Colonic mucosa (tissue), 4 donors: ENCODE measurements at places on chromosomes 3 and 15. TPM values are rescaled to one million over a fixed set of nuclear protein-coding genes. Genes with fewer than 3 reads are reported as not detected.

SLC22A13 gene
- 1.1 TPM for total RNA-seq

- DNase-seq: no peak
Measured at GRCh38 chr15:68190048-68190447, 15.1 kb downstream of the CALML4 start.

DUOXA2 gene
- 30.2 TPM for total RNA-seq

DNA sequence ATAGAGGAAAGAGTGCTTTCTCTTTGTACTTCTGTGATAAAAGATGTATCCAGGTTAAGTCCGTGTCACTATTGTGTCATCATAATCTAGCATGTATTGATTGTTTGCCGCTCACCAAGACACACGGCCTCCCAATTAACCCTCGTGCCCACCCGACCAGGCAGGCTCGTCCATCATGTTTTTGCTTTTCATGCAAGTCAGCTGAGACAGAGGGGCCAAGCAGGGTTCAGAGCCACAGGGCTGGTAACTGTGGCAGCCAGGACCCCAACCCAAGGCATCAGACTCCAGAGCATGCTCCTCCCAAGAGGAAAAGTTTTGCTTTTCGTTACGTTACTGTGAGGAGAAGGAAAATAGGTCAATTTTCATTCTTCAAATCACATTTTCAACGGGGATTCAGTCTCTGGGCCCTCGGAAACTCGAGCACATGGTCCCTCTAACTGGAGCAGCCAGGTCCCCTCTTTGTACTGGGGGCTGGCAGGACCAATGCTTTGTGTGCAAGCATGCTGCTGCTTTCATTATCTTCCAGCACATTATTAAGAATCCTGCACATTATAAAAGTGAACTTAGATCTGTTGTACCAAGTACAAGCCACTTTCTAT lies 161.1 kb upstream of the TOPAZ1 start:
- no peak for DNase-seq

DNA sequence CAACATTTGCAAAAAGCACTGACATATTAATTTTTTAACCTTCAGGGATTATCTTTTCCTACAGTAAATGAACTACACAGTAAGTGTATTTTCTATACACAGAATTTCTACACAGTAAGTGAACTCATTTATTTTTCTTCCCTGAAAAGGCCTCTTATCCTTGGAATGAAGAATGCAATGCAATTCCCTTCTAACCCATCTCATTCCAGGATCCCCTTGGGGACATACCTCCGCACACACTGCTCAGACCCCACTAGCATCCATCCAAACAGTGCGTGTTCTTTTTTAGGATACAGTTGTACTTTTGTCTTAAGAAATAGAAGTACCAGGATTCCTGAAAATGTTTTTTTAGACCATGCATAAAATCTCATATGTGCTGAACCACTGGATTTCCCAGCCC lies 152.8 kb downstream of the UACA start:
- no peak for DNase-seq

SRGAP3 gene
- 6.1 TPM for total RNA-seq

DNA sequence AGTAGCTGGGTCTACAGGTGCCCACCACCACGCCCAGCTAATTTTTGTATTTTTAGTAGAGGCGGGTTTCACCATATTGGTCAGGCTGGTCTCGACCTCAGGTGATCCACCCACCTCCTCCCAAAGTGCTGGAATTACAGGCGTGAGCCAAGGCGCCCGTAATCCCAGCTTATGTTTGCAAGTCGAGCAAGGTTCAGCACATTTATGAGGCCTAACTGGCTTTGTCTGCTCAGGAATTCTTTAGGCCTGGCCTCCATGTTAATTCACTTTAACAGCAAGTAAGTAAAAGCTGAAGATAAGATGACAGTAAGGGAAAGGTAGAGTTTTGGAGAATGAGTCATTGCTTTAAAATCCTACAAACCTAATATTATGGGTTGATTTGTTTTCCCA lies 24.6 kb downstream of the SIDT1 start:
- DNase-seq: peak; percentile 75

SI gene
- 66.1 TPM for total RNA-seq

DNA sequence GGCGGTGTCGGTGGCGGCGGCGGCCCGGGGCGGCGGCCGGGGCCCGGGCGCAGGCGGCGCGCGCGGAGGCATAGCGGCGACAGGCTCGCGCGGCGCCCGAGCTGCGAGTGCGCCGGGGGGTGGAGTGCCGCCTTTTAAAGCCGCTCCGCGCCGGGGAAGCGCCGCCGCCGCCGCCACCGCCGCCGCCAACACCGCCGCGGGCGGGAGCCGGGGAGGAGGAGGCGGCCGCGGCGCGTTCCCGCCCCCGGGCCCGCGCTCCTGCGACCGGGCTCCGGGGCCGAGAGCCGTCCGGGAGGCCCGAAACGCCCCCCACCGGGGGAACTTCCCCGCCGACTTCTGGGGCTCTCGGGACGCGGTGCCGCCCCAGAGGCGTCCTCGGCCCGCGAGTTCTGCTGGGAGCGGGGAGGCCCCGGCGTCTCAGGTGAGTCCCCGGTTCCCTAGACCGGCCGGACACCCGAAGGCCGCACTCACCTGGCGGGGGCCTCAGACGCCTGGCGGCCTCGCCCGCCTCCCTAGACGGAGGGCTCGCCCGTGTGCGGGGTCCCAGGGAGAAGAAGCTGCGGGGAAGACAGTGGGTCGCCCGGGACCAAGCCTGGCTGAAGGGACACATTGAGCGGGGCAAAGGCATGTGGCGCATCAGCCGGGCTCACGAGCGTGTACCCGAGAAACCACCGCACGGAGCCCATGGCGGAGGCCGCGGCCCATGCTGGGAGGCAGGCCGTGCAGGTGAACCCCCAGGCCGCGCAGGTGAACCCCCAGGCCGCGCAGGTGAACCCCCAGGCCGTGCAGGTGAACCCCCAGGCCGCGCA lies at the start of gene PCSK6:
TSS of gene PCSK6 (minus strand) at position 109 of the 809 bp plus-strand sequence. CDS start at position 72, 37 bp downstream.
- DNase-seq: peak; percentile 52

- DNase-seq: peak; percentile 67
Measured at GRCh38 chr15:63396152-63396928, 14.7 kb upstream of the CA12 start.

AGBL1 gene
- 0.24 TPM for total RNA-seq

GRCh38 chr3:46209053-46209452 lies 940 bp upstream of the CCR1 start:
- DNase-seq: no peak

DNA sequence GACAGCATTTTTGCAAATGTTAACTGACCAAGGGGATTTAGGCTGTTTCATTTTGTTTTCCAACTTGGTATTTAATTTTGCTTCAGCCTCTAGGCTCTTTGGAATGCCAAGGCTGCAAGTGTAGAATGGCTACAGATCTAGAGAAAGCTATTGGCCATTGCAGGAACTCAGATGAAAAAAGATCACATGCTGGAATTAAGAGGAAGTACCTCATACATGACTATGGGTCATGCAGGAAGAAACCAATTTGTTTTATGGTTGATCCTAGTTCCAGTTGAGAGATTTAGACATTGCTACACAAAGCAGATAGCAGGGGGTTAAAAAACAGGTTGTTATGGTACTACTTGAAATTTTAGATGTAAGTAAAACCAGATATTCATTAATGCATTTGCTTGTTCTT lies 12.7 kb upstream of the CLDN16 start:
- DNase-seq: no peak

FAM107A gene
- 5.1 TPM for total RNA-seq

CDHR4 gene
- not detected for total RNA-seq

DNA sequence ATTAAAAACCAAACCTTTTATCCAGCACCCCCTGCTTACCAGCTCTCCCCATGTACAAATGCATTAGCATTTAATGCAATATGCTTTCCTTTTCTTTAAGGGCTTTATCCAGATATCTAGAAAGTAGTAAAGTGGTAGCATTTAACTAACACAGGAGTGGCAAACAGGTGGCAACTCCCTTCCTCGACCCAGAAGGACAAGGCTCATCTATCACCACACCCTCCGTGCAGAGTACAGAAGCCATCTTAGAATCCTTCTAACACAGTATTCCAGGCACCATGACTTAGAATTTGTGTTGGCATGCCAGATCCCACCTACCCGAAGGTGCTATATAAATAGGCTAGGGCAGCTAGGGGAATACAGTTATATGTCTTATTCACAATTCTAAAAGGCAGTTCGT lies 148.6 kb upstream of the NSMCE3 start:
- DNase-seq: no peak

- peak; percentile 73 for DNase-seq
Measured at GRCh38 chr3:128497305-128498126, 4.5 kb upstream of the GATA2 start.

GRCh38 chr3:66494959-66495667 lies 5.7 kb downstream of the LRIG1 start:
- DNase-seq: no peak

- no peak for DNase-seq
Measured at GRCh38 chr3:160602259-160602658, 36.9 kb upstream of the KPNA4 start.

CDCP1 gene
- 84.5 TPM for total RNA-seq

GRCh38 chr15:33059184-33059583 lies 135.3 kb downstream of the FMN1 start:
- DNase-seq: no peak

DNA sequence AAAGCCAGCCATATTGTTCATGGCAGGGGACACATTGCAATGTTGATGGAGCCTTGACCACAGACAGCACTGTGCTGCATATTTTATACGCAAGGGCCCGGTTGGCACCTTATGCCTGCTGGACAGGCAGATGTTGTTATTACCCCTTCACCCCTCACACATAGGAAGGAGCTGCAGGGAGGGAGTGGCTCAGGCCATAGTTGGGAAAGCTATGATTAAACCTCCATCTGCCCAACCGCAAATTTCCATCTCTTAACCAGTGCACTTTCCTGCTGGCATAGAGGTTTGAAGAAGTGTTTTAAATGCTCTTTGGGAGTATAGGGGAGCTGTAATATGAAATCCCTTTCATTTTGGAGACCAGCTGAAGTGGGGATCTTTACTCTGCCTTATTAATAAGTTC lies 224.7 kb downstream of the CACNA2D3 start:
- DNase-seq: no peak

KCNMB3 gene
- total RNA-seq: 1.7 TPM

- no peak for DNase-seq
Measured at GRCh38 chr15:28995705-28996104, 109.9 kb downstream of the APBA2 start.

CIB1 gene
- 216 TPM for total RNA-seq

DNA sequence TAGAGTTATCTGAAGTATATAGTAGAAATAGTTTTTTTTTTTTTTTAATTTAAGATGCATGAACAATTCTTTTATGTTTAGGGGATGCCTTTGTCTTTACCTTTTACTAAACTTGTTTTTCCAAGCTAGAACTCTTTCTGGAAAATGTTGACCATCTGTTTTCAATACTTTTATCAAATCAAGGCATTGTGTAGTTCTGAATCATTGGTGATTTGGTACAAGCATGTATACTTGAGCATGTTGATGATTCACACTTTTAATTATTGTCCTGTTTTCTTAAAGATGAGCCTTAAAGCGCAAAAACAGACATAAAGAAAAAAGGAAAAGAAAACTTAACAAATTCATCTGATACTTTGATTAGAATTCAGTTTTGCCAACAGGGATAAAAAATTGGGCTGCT lies 28.3 kb downstream of the PDCD6IP start:
- DNase-seq: no peak

DNA sequence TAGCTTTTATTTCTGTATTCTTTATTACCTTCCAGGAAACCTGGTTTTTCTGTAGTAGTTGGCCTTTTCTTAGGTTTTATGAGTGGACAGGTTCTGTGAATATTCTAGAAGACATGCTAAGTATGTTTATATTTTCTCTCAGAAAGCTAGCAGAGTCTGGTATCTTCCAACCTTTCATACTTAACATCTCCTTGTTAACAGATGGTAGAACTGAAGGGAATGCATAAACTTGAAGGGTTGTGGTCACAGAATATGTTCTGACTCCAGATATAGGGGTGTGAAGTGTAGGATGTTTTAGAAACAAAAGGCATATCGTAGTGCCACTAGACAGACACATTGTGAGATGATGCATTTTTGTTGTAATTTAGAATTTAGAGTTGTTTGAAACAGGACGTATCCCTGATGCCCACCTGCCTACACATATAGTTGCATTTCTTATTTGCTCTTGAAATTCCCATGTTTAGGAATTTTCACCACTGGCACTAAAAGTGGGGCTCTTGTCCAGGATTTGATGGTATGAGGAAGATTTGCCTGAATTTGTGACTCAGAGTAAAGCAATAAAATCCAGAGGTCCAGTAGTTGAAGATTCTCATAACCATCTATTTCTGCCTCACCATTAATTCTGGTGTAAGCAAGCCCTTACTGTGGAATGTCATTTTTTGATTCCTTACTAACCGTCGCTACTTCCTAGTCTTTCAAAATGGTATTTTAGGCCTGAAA lies 274.5 kb downstream of the FEZF2 start:
- DNase-seq: no peak

AP3B2 gene
- 1.2 TPM for total RNA-seq

- DNase-seq: peak; percentile 53
Measured at GRCh38 chr3:119294696-119295671, 801 bp downstream of the ARHGAP31 start.

MESP1 gene
- 10.5 TPM for total RNA-seq

GRCh38 chr3:12253516-12254343 lies 35.1 kb upstream of the PPARG start:
- no peak for DNase-seq

- DNase-seq: no peak
Measured at GRCh38 chr3:67017211-67017610, 19.1 kb downstream of the KBTBD8 start.

DNA sequence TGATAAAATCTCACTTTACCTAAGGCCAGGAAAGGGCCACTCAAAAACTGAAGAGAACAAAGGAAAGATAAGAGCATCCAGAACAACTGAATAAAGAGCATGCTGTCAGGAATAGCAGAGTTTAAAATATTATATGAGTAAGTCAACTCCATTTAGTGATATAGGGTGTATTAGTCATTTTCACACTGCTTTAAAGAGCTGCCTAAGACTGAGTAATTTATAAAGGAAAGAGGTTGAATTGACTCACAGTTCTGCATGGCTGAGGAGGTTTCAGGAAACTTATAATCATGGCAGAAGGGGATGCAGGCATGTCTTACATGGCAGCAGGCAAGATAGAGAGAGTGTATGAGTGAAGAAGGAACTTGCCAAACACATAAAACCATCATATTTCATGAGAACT lies 778.0 kb upstream of the NECTIN3 start:
- no peak for DNase-seq

GRCh38 chr3:100113723-100114412 lies 433 bp downstream of the FILIP1L start:
- DNase-seq: no peak

- DNase-seq: no peak
Measured at GRCh38 chr3:65112751-65113300, 425.0 kb upstream of the ADAMTS9 start.

DNA sequence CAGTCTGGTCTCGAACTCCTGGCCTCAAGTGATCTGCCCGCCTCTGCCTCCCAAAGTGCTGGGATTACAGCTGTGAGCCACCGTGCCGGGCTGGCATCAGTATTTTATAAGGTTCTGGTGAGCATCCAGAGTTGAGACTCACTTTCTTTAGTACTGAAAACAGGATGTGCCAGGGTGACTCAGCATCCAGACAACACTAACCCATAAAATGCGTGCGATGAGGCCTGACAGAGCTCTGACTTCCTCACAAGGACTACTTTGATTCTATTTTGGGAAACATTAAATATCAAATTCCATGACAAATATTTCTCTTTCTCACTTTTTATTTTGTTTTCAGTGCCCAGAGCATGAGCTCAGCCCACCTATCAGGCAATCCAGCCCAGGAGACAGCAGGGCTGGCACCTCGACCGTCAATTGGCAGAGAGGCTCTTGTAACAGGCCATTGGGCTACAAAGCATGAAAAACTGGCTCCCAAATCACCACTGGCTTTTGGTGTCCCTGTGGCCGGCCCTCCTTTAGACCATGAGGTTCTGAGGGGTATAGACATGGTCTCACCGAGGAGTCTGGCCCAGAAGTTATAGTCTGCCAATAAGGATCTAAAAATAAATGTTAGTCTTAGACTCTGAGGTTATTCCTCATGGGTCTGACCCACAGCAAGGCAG lies 75.0 kb downstream of the FEM1B start:
- DNase-seq: no peak
